Omental fat pad (tissue), 4 donors: ENCODE measurements at places on chromosomes 7 and 10. TPM values are rescaled to one million over a fixed set of nuclear protein-coding genes. Genes with fewer than 3 reads are reported as not detected.

GRCh38 chr10:5404208-5405041 lies at the start of gene TUBAL3:
TUBAL3 (minus strand) TSS chr10:5404828; CDS start chr10:5404792, 36 bp downstream.
- DNase-seq, result no peak

UMAD1 gene
- 11.7 TPM for total RNA-seq

CYP2C18 gene
- total RNA-seq, result not detected

GRCh38 chr10:1274701-1275544 lies 218.7 kb downstream of the WDR37 start:
- no peak for DNase-seq

DNAJB6 gene
- total RNA-seq, result 149 TPM

DNA sequence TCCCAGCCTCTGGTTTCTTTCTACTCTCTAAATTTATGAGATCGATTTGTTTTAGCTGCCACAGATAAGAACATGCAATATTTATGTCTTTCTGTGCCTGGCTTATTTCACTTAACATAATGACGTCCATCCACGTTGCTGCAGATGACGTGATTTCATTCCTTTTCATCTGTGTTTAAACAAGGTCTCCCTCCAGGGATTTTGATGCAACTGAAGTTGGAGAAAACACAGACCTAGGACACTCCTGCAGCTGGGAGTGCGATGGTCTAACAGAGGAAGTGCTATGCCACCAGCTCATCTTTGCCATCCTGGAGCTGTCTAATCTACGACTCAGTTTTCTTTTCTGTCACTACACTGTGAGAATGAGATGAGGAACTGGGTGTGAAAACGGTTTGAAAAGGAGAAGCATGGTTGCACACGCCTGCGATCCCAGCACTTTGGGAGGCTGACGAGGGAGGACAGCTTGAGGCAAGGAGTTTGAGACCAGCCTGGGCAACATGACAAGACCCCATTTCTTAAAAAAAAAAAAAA lies 1.5 kb upstream of the KCTD7 start:
- no peak for DNase-seq

DNA sequence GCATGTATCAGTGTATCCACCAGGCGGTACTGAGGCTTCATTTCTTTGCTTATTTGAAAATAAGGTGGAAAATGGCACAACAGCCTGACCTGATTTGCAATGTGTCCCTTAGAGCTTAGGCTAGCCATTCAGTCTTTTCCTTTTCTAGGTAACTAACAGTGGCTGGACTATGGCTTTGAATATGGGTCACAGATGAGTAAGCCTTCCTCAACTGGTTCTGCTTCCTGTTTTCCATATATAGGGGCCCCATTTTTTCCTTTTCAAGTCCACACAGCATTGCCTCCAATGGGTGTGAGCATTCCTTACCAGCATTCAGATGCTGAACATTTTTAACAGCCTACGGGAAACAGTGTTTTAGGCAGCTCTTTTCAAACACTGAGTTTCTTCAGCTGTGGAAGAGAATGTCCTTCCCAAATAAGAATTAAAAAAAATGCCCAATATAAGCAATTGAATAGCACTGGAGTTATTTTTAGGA lies 3.9 kb upstream of the ITGB1 start:
- DNase-seq, result no peak

GRCh38 chr7:23346316-23346715 lies 47.2 kb downstream of the MALSU1 start:
- no peak for DNase-seq

- no peak for DNase-seq
These were observed 23.7 kb downstream of the ZNF503 start for GRCh38 chr10:75377869-75378268.

DNA sequence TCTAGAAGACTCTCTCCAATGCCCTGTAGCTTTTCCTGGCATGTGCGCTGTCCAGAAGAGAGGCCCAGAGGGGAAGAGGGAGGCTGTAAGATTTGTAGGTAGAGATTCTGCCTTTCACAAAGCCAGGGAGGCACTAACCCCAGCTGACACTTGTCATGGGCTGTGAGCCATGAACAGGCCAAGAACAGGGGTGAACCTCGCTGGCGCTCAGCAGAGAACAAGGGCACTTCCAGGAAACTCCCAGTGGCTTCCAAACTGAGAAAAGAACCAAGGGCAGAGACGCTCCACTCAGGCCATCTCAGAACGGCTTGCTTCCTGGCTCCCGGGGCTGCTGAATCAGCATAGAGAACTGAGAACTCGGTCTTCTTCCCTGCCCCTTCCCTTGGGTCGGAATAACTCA lies 257.8 kb upstream of the ZNF32 start:
- no peak for DNase-seq

- DNase-seq, result no peak
These were observed 95.9 kb downstream of the CUBN start for GRCh38 chr10:17033529-17034260.

GRCh38 chr10:10617686-10618085 lies 400.0 kb upstream of the CELF2 start:
- no peak for DNase-seq

ABCA13 gene
- 0.16 TPM for total RNA-seq

GRCh38 chr10:56583316-56583715 lies 222.3 kb upstream of the ZWINT start:
- no peak for DNase-seq

- no peak for DNase-seq
These were observed 374.2 kb upstream of the SEMA3A start for GRCh38 chr7:84568781-84569180.

DNA sequence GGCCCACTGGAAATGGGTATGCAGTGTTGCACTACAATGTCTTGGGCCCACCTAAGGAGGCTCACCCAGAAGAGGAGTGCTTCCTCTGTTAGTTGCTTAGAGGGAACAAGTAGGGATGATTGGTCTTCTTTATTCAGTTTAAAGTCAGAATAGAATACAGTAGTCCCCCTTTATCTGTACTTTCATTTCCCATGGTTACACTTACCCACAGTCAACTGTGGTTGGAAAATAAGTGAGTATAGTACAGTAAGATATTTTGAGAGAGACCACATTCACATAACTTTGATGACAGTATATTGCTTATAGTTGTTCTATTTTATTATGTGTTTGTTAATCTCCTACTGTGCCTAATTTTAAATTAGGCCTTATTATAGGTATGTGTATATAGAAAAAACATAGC lies 151.4 kb downstream of the COL28A1 start:
- no peak for DNase-seq

SMKR1 gene
- not detected for total RNA-seq

DNA sequence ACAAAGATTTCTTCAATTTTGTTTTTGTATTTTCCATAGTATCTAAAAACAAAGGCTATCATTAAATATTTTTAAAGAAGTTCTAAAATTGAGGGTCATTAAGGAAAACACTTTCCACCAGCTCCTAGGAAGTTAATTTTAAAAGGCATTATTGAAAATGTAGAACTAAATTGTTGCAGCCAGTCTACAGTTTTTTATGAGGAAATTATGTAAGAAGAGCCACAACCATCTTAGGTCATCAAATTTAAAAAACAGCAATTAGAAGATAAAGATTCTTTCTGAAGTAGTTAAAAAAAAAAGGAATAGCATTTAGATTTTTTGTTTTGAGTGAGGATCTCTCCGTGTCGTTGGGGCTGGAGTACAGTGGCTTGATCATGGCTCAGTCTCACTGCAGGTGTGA lies 161.7 kb downstream of the NRBF2 start:
- no peak for DNase-seq

DNA sequence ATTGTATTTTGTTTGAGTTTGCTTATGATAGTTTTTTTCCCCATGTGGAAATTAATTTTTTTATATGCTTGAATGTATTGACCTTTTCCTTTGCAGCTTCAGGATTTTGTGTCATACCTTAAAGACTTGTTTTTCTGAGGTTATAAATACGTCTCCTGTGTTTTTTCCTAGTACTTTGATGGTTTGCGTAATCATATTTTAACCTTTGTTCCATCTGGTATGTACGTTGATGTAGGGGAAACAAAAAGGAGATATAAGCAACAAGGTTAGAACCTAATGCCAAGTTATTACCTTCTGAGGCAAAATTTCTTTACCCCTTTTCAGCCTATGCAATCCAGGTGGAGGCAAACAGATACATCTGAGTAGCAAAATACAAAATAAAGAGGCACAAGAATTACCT lies 17.9 kb downstream of the FGL2 start:
- no peak for DNase-seq

- no peak for DNase-seq
These were observed 98.6 kb downstream of the MYOF start for GRCh38 chr10:93383562-93383981.

DNA sequence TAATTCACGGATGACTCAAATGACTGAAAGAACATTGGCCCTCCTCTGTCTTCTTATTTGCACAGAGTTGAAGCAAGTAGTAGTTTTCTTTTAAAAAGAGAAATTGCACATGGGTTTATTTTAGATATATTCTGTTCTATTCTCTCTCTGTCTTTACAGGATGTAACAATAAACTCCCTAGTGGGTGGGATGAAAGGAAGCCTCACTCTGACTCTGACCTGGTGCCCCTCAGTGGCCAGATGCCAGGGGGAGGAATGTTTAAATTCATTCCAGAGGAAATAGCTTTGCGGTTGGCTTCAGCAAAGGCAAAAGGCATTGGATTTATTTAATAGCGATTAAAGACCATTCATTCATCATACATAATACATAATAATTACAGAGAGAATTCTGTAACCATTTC lies 156.4 kb upstream of the MTPN start:
- no peak for DNase-seq

C10orf143 gene
- total RNA-seq, result 2.6 TPM

- no peak for DNase-seq
These were observed 21.8 kb downstream of the RPA3 start for GRCh38 chr7:7696458-7697119.

GIMAP4 gene
- 135 TPM for total RNA-seq
